ENCODE measurements at places on chromosomes 11 and 22.

GRCh38 chr22:41367039-41367679 is 14.6 kb upstream of the TEF start:
- DNase-seq, result no peak

- DNase-seq, result no peak
Observed at GRCh38 chr11:14089690-14090462, 127.4 kb downstream of the SPON1 start.

DNA sequence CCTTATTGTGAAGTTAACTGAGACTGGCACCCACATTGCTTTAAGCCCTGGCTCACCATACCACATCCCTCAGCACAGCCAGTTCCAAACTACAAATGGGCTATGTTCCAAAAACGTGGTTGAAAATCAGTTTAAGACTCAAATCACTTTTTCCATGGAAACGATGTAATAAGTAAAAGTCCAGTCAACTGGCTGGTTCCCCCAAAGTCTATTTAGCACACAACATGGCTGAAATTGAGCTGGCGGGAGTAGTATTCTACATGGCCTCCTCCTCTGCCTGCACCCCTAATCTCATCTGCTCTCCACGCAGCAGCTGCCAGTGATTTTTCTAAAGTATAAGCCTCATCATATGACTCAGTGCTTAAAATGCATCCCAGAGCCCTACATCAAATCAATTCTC is 40.9 kb upstream of the BIRC3 start:
- DNase-seq, result no peak

DNA sequence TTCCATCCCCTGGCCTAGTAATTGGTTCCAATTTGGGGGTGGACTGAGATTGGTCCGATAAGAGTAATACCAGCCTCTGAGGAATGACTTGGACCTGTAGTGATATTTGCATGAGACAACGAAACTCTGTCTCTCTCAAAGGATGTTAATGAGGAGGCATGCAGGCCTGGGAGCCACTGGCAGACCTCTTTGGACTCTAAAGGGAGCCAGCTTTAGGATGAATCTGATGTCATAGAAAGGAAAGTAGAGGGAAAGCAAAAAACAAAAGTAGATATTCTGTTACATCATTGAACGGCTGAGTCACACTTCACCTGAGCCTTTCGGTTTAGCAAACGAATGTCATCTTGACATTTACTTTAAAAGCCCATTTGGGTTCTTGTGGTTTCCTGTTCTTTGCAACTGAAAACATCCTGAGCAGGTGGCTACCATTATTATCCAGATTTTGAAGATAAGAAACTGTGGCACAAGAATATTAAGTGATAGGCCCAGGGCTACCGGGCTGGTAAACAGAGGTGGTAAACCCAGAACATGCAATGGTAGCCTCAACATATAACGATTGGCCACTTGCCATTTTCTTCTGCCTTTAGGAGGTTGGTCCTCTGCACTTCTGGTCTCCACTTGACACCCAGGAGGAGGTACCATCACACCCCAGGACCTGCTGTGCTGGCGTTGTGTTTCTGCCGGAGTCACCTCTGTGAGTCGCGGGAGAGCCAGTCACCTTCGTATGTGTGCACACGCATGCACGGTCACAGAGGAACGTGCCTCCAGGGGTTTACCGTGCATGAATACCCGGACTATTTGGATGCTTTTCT is 42.7 kb downstream of the RTL6 start:
- DNase-seq, result no peak

- DNase-seq, result no peak
Observed at GRCh38 chr22:41943661-41944209, 3.2 kb downstream of the CENPM start.

- no peak for DNase-seq
Observed at GRCh38 chr11:103798446-103798845, 238.0 kb upstream of the DDI1 start.

DNA sequence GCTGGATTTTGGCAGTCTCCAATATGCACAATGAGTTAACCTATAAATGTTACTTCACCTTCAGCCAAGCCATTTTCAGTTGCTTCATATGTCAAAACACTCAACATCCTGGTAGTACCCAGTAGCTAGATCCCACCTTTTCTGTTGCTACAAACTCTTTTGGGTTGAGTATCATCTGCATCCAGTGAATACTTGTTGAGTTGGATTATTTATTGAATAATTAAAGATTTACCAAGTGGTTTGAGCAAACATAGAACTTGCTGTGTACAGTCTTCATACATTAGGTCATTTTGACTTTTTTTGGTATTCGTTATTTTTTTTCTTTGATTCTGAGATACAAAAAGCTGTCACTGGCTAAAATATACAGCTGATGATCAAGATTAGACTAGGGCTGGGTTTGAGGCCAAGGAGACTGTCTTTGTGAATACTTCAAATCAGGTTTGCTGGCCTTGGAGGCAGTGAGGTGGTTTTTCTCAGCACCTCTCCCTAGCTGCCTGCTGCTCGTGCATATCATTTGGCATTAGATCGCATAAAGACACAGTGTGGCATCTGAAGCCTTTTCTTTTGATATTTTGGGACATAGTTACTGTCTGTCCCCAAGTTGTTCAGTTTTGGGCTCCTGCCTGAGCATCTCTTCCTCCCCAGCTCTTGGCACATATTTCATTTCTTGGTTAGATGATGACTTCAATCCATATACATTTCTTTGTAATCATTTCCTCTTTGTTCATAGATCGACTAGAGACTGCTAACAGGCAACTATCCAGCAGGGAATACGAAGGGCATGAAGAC is 62.8 kb downstream of the AMOTL1 start:
- no peak for DNase-seq

GRCh38 chr22:37680191-37680851 is 4.9 kb downstream of the LGALS1 start:
- no peak for DNase-seq

GRCh38 chr11:6505577-6506240 is 8.6 kb downstream of the DNHD1 start:
- DNase-seq, result no peak

GRCh38 chr22:45608763-45609180 is 62.9 kb upstream of the ATXN10 start:
- no peak for DNase-seq

DNA sequence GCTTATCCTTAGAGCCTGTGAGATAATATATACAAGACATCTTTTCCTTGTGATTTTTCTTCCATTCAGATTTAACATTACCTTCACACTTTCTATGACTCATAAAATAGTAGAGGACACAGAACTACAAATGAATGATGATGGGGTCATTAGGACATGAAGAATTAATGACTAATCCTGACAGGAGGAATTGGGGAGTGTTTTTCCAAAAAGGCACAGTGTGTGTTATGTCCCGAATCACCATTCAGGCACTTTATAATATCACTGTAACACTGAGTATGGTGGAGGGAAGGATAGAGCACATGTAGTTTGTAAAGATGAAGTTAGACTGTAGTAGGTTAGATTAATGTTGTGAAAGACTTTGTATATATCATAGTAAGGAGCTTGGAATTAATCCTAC is 391.3 kb downstream of the JRKL start:
- DNase-seq, result no peak

- no peak for DNase-seq
Observed at GRCh38 chr11:11535611-11536010, 86.2 kb downstream of the GALNT18 start.

GRCh38 chr11:43905813-43906241 is 25.2 kb downstream of the ALKBH3 start:
- no peak for DNase-seq

- DNase-seq, result no peak
Observed at GRCh38 chr11:130049328-130049771, 20.3 kb upstream of the APLP2 start.

DNA sequence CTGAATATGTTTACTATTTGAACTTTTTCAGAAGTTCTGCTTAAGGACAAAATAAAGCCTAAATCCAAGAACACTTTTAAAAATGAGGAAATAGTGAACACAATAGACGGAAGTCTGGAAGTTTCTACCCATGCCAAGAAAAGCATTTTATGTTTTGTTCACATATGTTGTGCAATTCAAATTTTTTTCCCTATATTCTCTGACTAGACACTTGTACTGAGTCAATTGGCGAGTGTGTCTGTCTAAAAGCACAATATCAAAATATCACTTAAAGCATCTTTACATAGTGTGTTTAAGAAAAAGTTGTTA is 29.2 kb downstream of the INCENP start:
- DNase-seq, result no peak

DNA sequence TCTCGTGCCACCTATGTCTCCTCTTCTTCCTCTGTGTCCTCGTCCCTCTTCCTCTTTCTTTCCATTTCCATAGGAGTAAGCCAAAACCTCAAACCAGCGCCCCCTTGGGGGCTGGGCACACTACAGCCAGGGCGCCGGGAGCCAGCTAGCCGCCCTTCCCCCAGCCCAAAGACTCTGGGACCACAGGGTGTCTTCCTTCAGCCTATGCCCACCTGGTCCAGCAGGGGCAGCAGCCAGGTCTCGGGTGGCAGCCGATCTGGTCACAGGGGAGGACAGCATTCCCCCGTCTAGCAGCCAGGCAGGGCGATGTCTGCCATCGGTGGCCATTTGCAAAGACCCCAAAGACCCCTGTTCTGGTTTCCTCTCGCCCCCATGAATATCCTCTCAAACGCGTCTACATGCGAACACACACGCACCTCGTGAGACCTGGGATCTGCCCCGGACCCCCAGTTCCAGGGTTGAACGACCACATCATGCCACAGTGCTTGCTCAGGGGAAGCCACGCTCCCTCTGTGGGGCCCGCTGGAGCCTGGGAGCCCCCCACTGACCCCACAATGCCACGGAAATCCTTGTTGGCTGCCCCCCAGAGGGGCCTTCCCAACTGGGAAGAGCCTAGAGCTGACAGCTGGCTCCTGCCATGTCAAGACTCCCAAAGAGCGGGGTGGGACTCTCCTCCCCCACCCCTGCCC is 546.0 kb upstream of the CCDC179 start:
- no peak for DNase-seq

DNA sequence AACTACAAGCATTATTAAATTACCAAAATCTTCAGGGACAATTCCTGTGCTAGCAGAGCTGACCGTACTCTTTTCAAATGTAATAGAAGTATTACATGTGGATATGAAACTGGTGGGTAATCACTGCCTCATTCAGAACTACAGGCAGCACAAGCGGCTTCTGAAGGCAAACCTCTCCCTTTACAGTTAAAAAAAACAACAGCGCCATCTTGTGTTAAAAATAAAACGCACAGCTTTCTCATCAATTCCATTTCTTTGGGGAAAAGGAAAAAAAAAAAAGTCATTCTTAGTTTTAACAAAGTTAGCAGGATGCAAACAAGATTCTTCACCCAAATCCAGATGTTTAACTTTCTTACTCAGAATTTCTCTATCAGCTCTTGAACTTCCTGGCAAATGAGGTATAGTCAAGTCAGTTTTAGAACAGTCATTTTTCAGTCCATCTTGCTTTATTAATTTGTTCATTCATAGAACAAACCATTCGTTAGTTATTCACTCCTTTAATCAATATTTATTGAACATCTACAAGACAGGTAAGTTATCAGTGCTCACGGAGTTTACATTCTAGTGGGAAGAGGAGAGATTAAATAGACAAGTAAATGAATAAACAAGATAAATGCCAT is 331.8 kb upstream of the MPPED2 start:
- no peak for DNase-seq

DNA sequence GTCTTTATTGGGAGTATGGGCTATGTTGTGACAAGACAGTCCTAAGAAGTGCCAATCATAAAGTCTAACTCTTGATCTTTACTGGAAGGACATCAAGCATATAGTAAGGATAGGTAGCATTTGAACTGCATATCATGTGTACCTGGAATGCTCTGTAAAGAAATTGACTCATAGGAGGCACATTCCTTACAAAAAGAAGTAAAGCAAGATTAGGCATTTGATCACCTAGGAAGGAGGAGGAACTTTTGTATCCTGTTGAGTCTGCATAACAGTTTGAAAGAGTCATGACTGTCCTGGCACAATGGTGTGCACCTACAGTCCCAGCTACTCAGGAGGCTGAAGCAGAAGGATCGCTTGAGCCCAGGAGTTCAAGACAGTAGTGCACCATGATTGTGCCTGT is 42.2 kb upstream of the DNAJB7 start:
- no peak for DNase-seq

DNA sequence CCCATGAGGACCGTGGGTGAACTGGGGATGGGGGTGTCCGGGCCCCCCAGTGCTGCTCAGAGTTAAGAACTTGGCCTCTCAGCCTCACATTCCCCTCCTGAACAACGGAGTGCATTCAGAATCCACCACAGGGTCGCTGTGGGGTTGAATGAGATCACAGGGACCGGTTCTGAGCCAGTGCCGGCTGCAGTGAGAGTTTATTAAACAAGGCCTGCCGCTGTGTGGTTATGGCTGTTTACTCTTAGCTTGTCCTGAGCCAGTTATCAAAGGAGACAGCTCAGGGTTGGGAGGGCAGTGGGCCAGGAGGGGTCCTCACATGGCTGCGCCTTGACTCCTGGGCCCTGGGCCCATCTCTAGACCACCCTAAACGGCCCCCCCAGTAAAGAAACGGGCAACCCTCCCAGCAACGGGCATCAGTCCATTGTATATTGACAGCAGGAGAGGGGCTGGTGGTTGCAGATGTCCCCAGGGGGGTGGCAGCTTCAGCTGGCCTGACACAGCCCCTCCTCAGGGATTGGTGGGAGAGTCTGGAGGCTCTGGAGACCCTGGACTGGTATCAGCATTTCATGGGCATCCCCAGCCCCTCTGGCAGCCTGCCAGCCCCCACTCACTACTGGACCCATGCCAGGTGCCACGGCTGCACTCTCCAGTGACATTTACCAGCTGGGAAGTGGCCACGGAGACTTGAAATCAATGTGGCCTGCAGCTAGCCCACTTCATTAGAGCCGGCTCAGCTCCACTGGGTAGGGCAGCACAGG is 15.1 kb upstream of the CABP7 start:
- no peak for DNase-seq

DNA sequence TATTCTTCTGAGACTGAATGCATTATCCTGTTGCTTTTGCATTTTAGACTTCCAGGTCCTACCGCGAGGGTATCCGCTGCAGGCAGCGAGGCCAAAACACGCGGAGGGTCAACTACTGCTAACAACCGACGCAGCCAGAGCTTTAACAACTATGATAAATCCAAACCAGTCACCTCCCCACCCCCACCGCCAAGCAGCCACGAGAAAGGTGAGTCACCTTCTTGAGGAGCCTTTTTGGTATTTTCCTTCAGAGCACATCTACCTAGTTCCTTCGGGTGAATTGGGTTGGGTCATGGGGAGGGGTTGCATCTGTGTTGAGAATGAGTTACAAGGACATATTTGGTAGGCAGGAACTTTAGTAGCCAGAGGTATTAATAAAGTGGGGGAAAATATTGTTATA is 179.8 kb downstream of the NAV2 start:
- DNase-seq, result no peak

DNA sequence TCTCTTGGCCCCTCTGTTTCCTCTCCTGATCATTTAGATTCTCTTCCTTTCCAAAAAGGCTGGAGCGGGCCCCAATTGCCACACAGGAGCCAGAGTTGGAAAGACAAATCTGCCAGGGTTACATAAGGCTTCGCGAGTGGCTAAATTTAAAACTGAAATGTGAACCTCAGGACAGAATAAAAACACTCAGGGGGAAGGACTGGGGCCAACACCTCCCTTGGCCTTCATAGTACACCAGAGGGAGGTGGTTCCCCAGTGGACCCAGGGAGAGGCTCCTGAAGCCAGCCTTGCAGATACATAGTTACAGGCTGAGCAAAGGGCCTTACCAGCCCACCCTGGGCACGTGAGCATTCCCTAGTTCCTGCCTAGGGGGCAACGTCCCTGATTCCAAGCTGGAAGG is 150.1 kb downstream of the MN1 start:
- DNase-seq, result no peak
